ENCODE measurements at places on chromosomes 3 and 15.

DNA sequence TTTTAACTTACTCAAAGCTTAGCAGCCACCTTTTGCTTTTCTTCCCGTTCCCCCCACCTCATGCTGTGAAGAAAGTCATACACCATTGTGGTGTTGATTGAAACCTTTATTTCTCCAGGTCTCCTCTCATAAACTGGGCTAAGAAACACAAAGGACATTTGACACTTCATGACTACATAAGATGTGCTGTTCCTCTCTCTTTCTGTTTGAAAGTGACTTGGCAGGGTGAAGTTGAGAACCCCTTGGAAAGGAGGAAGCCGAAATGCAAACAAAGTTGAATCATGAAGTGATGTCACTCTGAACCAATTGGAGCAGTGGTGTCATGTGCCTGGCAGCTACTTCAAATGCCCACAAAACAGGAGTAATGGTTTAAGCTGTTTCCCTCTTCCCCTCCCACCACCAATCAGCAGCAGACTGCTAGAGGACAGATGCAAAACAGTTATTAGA is 174.7 kb downstream of the IGF1R start:
- no peak for DNase-seq

DNA sequence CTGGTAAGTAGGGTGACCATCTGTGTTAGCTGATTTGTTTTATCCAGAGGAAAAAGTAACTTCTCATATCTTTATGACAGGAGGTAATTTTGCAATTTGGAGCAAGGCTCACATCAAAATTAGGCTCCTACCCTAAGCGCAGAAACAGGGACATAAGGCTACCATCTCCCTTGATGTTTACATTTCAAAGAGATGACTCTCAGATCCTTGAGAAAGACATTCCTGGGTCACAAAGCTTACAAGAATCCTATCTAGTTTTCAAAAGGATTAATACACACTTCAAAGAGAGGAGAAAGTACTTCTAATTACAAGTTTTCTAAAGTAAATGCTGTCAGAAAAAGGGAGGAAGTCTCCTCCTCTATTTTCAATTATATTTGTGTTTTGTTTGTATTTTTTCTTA is 7.0 kb downstream of the ZPLD1 start:
- DNase-seq, result no peak

- DNase-seq, result no peak
Measured at GRCh38 chr3:186512570-186513302, 31.4 kb downstream of the CRYGS start.

- DNase-seq, result no peak
Measured at GRCh38 chr3:31659246-31659645, 126.5 kb downstream of the STT3B start.

DNA sequence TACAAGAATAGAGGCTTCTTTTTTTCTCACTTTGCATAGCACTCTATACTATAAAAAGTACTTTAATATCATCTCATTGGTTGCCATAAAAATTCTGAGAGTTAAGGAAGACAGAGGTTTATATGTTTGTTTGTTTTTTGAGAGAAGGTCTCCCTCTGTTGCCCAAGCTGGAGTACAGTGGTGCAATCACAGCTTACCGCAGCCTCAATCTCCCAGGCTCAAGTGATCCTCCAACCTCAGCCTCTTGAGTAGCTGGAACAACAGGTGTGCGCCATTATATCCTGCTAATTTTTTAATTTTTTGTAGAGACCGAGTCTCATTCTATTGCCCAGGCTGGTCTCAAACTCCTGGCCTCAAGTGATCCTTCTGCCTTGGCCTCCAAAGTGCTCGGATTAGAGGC is 250.2 kb downstream of the LPP start:
- no peak for DNase-seq

DNA sequence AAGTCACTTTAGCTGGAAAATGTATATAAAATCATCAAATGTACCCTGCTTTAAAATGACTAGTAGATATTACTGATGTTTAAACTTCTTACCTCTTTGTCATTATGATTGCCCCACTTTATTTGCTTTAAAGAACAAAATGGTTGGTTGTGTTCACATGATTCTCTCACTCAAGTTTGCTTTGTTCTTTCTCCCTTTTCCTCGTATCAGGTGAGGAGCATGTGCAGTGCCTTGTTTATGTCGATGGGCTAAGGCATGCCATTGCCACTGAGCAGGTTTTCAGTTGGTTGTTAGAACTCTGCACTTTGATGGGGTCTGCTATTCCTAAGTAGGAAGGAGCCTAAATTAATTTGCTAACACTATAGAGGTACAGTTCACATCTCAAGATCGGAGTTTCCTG is 5.3 kb downstream of the MAP2K5 start:
- DNase-seq, result no peak

DNA sequence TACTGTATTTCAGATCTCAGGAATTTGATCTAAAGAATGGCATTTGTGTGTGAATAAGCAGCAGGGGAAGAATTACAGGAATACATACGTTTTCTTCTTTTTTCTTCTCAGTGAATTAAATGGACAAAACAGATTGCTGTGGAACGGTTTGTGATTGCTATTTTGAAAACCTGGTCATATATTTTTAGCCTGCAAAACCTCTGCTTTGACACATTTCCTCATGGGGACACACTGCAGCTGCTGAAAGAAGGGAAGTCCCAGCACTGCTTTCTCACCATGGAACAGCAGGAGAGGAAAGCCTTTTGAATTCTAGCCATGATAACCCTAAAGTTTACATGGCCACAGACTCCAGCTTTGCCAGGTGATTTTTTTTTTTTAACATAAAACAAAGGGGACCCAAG is 315.0 kb downstream of the OXSM start:
- no peak for DNase-seq

DNA sequence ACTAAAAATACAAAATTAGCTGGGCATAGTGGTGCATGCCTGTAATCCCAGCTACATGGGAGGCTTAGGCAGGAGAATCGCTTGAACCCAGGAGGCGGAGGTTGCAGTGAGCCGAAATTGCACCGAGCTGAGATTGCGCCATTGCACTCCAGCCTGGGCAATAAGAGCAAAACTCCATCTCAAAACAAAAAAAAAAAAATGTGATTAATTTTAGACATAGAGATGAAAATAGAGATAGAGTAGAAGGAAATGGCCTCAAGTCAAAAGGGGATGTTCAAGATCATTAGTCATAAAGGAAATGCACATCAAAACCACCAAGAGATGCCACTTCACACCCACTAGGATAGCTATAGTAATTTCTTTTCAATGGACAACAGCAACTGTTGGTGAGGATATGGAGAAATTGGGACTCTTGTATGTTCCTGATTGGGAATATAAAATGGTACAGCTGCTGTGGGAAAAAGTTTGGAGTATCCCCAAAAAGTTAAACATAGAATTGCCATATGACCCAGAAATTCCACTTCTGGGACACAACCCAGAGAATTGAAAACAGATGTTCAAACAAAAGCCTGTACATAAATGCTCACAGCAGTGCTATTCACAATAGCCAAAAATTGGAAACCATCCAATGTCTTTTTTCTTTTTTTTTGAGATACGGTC is 55.4 kb downstream of the ABHD2 start:
- no peak for DNase-seq

All from activated CD4-positive, alpha-beta T cell treated with anti-CD3 and anti-CD28 coated beads, Interleukin-2, amount 50 U/mL, for 24 hours (primary cell).